Ammon's horn (tissue), 1 donor: ENCODE measurements at places on chromosomes 12 and 14.
A peak's percentile ranks its signal among the peaks of the same experiment; 100 is the strongest.

GRCh38 chr14:83478741-83479140, 1945.1 kb upstream of the SEL1L start:
- DNase-seq = no peak

GRCh38 chr14:70652871-70653270, 11.2 kb downstream of the TTC9 start:
- no peak for DNase-seq

GRCh38 chr12:25337916-25338315, 87.2 kb upstream of the KRAS start:
- no peak for DNase-seq

DNA sequence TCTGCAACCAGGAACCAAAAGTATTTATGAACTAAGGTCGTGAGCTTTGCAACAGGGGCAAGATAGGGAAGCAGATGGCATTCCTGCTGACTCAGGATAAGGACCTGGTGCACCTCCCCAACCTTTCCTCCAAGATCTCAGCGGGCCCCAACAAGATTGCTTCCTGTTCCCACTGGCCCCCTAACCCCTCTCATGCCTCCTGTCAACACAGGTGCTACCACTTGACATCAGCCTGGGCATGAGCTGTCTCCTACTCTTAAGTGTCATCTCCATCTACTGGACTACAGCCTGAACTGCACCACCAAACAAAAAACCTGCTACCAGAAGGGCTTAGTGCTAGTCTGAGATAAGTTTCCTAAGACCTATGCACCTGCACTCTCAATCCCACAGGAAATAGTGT, 32.7 kb downstream of the MED6 start:
- DNase-seq = no peak

DNA sequence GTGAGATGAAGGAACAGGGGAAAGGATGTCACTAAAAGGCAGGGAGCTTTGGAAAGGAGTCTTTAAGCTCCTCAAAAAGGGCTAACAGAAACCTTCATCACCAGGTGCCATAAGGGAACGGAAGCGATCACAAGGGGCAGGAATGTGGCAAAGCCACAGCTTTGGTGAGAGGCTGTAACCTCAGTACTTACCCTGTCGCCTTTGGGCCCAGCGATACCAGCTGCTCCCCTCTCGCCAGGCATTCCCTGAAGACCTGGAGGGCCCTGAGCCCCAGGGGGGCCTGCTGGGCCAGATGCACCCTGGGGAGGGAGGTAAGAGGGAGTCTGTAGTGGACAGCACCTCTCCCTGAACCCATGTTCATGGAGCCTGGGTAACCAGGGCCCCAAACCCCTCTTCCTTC, 18.9 kb downstream of the TMEM106C start:
- no peak for DNase-seq

DNA sequence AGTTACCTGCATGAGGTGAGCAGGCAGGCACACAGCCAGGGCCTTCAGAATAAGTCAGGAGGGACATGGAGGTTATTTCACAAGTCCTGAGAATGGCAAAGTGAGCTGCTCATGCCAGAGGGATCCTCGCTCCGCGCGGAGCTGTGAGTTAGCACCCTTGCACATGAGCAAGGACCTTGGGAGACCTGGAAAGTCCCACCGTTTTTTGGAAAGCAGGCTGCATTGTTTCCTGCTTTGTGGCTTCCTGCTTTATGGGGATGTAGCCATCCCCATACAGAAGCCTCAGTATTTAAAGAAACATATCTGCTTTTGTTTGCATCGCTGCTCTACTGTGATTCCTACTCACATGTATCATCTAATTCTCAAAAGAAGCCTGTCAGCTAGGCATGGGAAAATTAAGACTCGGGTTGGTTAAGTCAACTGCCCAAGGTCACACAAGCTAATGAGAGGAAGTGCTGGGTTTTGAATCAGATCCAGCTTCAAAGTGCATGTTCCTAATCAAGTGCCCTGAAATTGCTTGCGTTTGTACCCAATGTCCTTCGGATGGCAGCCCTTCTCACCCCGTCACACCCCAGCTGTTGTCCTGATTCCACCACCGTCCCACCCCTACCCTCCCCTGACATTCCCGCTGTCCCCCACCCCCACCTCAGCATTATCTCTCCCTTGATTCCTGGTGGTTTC, 106.2 kb downstream of the CRACR2A start:
- no peak for DNase-seq

DNA sequence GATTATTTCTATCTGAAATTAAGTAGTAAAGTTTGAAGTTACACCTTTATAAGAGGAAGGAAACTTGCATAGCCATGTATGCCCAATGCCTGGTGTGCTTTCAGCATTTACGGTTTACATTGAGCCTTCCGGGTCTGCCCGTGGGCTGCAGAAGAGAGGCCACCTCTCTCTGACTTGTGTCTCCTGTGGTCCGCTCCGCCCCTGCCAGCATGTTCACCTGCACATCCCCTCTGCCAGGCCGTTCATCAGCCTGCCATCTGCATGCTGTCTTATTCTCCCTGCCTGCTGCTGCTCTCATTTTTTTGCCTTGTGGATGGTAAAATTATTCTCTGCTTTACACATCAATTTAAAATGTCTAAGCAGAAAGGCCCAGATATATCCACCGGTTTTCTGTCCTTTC, 41.5 kb upstream of the DYNC1H1 start:
- no peak for DNase-seq

GRCh38 chr12:78490861-78491260, 373.7 kb upstream of the SYT1 start:
- no peak for DNase-seq

DNA sequence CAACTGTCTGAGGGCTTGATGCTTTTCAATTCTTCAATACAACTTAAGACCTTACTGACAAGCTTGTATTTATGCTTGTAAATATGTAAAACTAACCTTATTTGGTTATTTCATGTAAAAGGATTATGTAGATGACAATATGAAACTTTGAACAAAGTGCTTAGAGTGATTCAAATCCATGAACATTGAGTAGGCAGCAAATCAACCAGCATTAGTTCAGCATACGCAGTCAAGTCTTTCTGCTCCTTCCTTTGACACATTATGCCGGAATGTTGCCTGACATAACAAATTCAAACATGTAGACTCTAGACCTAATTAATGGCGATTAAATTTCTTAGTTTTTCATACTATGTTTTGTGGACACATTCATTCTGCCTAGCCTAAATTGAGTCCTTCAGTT, 105.2 kb downstream of the FGD4 start:
- DNase-seq = no peak

- DNase-seq = no peak
These were observed 19.6 kb upstream of the CHGA start for GRCh38 chr14:92903359-92903758.

- no peak for DNase-seq
These were observed 2.6 kb downstream of the BMP4 start for GRCh38 chr14:53953828-53954550.

GRCh38 chr12:29158115-29158763, 9.2 kb downstream of the FAR2 start:
- peak; percentile 67 for DNase-seq

- no peak for DNase-seq
These were observed 165.7 kb downstream of the SRGAP1 start for GRCh38 chr12:64010069-64010686.

DNA sequence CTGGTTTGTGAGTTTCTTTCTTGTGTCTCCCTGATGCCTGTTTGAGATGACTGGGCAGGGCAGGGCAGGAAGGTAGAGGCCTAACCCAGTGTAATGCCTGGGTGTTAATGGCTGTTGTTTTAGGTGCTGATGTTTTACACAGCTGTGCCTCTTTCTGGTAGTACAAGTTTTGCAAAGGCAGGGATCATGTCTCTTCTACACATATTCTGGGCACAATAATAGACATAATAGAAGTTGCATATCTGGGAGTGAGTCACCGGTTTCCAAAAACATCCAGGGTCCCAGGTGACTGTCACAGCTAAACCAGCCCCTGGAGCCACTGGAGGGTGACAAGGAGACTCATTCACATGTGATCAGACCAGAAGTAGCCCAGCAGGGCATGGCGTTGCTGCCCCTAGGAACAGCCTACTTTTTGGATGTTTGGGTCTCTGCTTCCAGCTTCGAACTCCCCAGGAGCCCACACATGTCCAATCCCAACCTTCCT, 18.1 kb downstream of the TPCN1 start:
- DNase-seq = no peak

DNA sequence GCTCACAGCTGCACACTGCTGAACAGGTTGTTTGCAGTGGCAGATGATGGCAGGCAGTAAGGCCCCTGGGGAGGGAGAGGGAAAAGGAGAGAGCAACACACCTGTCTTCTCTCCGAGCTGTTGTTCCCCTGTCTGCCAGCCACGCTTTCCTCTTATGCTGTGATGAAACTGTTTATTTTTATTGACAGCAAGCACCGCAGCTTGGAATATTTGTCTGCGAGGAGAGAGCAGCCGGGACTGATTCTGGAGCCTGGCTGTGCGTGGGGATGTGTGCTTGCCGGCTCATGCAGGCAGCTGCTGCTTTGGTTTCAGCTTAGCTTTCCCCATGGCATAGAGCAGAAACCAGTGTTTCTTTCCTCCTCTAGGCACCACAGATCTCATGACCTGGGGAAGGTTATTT, 58.7 kb upstream of the KCNA5 start:
- DNase-seq = peak; percentile 72

DNA sequence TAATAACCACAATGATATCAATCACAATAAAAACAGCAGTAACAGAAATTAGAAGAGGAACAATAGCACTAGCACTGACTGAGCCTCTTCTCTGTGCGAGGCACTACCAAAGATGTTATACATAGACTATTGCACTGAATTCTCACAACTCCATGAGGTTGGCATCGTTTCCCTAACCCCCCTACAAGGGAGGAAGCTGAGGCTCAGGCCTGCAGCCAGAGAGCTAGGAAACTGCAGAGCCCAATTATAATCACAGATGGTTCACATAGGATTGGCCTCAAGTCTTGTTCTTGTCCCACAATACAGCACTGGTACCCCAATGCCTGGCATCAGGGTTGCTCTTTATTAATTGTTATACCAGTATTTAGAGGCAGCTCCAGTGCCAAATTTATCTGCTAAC, 278.0 kb downstream of the CEP128 start:
- DNase-seq = peak; percentile 8

DNA sequence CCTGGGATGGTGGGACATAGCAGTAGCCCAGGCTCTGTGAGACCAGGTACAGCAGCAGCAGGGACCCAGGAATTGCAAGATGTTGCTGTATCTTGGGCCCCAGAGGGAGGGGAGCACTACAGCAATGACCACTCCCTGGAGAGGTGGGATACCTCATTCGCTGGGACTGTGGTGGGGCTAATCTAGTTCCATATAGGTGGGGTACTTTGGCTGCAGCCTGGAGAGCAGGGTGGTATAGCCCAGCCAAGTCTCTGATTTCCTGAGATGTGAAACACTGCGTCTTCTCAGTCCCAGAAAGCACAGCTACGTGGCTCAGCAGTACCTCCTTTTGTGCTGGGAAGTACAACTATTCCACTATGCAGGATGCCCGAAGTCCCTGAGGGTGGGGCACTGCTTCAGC, 163.7 kb upstream of the ARHGAP5 start:
- no peak for DNase-seq

DNA sequence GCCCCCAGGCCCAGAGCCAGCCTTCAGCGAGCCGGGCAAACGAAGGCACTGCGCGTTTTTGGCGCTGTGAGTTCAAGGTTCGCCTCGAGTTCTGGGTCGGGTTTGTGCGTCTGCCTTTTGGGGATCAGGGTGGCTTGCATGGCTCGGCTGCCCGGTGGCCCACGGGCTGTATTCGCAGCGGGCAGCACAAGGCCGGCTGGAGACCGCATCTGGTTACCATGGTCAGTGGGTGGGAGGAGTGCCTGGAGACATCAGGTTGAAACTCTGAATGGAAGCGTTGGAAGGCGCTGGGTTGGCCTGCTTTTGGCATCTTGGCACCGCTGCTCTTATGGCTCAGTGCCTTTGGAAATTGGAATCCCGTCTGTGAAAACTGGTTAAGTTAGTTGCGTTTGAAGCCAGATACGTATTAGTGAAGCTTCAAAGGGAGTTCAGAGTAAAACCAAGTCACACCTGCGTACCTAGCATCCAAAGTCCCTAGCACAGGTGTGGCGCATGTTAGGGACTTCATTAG, 50.9 kb downstream of the SNAPC1 start:
- DNase-seq = peak; percentile 9

- no peak for DNase-seq
These were observed 60.7 kb downstream of the PLCZ1 start for GRCh38 chr12:18676996-18677588.

GRCh38 chr12:70641691-70642090, 4.5 kb upstream of the PTPRB start:
- DNase-seq = no peak

- no peak for DNase-seq
These were observed 485.6 kb upstream of the TMEM132C start for GRCh38 chr12:127781336-127781735.

DNA sequence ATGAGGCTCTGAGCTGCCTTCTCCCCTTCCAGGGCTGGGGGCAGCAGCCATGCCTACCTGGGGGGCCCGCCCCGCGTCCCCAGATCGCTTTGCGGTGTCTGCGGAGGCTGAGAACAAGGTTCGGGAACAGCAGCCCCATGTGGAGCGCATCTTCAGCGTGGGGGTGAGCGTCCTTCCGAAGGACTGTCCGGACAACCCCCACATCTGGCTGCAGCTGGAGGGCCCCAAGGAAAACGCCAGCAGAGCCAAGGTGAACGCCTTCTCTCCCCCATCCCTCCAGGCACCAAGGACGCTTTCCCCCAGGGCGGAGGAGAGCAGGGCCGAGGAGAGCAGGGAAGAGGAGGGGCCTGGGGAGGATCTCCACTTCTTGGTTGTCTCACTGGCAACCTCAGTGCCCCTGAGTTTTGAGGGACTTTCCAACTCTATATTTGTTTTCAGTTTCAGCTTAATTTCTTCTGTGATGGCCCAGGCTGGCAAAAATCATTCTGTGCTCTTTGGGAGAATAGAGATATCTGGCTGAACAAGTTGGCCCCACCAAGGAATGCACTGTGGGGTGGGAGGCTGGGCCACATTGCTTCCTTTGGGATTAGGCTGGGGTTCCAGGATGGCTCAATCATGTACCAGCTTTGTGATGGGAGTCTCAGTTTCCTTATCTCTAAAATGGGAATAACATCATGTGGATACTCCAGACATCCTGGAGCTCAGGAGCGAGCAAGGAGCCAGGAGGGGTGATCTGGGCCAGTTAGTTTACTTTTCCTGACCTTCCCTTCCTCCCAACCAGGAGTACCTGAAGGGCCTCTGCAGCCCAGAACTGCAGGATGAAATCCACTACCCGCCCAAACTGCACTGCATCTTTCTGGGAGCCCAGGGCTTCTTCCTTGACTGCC, 1.2 kb downstream of the KHNYN start:
- DNase-seq = no peak

DNA sequence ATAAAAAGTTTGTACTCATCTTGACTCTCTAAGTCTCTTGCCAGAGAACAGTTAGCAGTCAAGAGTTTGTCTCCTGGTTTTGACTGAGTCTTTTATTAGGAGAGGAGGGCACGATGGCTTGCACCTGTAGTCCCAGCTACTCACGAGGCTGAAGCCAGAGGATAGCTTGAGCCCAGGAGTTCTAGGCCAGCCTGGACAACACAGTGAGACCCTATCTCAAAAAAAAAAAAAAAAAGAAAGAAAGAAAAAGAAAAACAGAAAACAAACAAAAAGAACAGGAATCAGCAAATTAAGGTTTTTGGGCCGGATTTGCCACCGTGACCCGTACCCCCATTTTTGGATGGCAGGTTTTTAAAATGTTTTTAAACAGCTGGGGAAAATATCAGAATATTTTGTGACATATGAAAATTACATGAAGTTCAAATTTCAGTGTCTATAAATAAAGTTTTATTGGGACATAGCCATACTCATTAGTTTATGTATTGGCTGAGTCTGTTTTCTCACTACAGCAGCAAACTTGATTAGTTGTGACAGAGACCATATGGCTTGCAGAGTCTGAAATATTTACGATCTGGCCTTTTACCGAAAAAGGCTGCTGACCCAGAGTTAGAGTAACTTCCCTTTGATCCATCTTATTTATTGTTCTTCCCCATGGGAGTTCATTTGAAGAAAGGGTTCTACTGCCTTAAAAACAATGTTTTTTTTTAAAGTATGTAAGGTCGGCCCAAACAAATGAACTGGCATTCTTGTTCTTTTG, 31.2 kb downstream of the VEZT start:
- DNase-seq = no peak
